Activated CD8-positive, alpha-beta memory T cell treated with anti-CD3 and anti-CD28 coated beads for 1 hour (primary cell): ENCODE measurements at places on chromosomes 7 and 10.

- DNase-seq = no peak
These were observed 129.1 kb upstream of the PPP1R3A start for GRCh38 chr7:114047889-114048288.

DNA sequence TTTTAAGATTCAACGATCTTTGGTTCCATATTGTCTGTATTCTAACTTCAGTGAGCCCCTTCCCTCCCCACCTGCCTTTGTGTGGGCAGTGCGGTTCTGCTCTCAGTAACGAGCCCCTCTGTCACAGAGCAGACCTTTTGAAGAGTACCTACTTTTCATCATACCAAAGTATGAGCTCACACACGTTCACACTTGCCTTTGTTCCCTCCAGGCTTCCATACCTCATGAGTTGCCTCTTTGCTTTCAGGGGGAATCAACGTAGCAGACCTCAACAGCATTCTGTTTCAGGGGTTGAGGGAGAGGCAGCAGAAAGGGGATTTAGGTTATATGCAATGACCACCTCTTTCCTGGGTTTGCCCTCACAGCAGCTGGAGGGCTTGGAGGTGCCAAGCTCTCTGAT is 211.4 kb upstream of the MDFIC start:
- DNase-seq = no peak

DNA sequence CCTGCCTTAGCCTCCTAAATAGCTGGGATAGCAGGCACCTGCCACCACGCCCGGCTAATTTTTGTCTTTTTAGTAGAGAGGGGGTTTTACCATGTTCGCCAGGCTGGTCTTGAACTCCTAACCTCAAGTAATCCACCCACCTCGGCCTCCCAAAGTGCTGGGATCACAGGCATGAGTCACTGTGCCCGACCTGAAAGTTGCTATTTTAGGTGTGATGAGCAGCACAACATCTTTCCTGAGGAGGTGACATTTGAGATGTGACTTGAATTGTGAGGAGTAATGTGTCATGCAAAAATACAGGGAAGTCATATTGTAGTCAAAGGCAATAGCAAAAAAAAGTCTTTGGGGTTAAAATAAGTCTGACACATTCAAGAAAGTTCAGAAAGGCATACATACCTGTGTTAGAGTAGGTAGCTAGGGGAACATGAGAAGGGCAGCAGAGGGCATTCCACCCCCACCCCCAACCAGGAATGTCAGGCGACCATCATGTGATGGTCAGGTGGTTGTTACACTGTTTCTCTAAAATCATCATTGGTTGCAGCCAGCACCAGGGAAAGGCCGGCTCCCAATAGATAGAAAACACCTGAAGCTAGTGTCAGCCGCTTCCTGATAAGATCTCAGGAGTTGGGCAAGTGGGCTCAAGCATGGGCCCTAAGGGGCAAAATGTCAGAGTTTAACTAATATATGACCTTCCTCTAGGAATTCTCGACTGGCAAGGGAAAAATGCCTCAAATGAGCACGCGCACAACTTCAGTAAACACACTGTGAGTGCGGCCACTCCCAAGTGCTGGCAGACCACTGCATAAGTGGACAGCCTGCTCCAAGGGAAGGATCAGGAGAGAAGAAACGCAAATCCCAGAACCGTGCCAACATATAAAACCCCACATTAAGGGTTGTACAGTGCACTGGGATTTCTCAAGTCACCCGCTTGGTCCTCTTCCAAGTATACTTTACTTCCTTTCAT is at the start of gene TACC2:
Gene TACC2 (plus strand): TSS at position 803 of the 964 bp plus-strand sequence. CDS start 32,819 bp downstream, outside the sequence.
- DNase-seq = no peak

- no peak for DNase-seq
These were observed 30.4 kb downstream of the SEPTIN7 start for GRCh38 chr7:35831208-35831607.

GRCh38 chr10:50453940-50454339 is 169.8 kb downstream of the SGMS1 start:
- no peak for DNase-seq

GRCh38 chr10:58544135-58544534 is 31.5 kb downstream of the BICC1 start:
- no peak for DNase-seq

DNA sequence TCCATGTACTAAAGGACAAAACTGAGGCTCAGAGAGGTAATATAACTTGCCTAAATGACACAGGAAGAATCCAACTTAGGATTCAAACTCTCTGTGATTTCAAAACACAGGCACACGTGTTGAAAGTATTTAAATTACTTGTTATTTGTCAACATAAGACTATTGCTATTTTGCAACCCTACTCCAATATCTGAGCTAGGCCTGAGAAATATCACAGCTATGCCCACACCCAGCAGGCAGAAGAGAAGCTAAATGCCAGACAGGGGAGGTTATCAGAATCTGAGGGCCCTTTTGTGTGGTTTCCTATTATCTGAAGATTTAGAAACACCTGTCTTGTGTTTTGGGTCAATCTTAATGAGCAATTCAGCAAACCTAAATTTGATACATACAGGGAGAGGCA is 204.3 kb downstream of the ANK3 start:
- no peak for DNase-seq

GRCh38 chr10:54318470-54318869 is 482.6 kb downstream of the PCDH15 start:
- no peak for DNase-seq

DNA sequence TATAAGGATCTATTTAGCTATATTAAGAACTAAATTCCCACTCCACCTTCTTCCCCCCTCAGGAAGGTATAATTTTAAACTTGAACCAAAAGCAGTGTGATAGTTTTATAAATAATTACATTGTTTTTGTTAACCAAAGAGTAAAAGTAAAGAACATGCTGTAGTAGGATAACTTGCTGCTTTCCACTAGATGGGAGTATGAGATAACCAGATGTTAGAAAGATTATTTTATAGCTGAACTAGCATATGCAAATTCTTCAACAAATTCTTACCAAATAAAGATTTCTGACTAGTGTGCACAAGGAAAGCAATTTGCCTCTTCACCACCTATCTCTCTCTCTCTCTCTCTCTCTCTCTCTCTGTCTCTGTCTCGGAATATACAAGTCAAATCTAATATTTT is 31.8 kb downstream of the TES start:
- no peak for DNase-seq

- no peak for DNase-seq
These were observed 364.9 kb downstream of the SUGCT start for GRCh38 chr7:40499718-40500117.

GRCh38 chr10:103947799-103948516 is 19.0 kb upstream of the SLK start:
- DNase-seq = no peak

- no peak for DNase-seq
These were observed 228.0 kb downstream of the CACNB2 start for GRCh38 chr10:18368273-18368672.

GRCh38 chr10:86782701-86783418 is 26.4 kb downstream of the BMPR1A start:
- no peak for DNase-seq

GRCh38 chr10:66538371-66538770 is 387.5 kb upstream of the LRRTM3 start:
- DNase-seq = no peak

- DNase-seq = no peak
These were observed 42.8 kb downstream of the WIPI2 start for GRCh38 chr7:5232874-5233273.

GRCh38 chr10:93815304-93816096 is 57.8 kb downstream of the LGI1 start:
- DNase-seq = no peak

GRCh38 chr10:9045311-9045710 is 990.8 kb downstream of the GATA3 start:
- DNase-seq = no peak

- no peak for DNase-seq
These were observed 585.1 kb downstream of the GATA3 start for GRCh38 chr10:8639486-8640185.

DNA sequence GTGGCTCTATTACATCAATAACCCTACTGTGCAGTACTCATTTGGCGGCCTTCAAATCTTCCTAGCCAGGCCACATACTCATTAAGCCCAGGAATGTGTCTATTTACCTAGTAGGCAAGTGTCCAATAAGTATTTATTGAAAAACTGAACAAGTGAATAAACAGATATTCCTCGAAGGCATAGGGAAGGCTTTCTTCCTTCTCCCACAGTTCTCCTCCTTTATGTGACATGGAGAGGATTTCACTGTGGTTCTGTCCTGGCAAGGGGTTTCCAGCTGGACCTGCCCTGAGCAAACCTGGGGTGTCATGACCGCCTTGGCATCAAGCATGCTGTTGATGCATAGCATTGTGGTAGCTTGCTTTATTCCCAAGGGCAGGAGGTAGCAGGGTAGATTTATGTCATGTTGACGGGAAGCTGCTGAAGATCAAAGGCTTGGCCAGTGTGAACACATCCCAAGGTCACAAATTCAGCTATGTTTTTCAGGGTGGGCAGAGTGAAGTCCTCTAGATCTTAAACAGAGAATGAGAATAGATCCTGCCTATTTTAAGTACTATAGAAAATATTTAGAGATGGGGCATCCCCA is 195.1 kb downstream of the INHBA start:
- no peak for DNase-seq

- peak; percentile 49 for DNase-seq
These were observed 2.3 kb upstream of the NOS3 start for GRCh38 chr7:150988230-150989226.

DNA sequence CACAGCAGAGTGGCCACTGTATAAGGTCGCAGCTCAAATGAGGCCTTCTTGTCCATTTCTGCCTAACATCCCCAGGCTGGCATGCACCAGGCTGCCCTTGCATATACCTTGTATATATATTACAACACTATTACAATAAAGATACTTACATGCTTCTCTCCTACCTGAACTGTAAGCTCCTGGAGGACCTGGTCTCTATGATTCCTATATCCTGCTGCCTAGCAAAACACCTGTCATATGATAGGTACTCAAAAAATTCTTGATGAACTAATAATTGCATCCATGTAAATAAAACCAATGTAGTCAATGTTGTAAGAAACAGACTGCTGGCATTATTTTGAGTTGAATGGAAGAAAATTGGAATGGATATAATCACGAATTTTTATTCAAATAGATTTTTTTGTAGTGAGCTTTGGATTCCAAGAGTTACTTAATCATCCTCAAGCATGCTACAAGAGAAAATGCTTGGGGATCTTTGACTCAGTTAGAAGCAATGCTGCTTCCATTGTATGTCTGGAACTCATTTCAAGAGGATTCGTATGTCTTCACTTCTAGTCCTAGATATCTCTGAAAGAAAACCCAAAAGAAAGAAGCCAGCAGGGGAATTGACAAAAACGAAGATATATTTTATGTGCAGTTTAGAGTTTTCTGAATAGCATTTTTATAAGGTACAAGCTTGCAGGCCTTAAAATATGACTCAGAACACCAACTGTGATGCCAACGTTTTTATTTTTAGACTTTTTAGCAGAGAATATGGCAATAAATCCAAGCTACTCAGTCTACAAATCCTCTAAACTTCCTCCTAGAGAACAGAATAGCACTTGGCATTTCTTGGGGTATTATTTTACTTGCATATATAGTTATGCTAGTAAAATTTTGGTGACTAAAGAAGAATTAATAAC is 53.1 kb downstream of the OSBPL3 start:
- DNase-seq = no peak

DNA sequence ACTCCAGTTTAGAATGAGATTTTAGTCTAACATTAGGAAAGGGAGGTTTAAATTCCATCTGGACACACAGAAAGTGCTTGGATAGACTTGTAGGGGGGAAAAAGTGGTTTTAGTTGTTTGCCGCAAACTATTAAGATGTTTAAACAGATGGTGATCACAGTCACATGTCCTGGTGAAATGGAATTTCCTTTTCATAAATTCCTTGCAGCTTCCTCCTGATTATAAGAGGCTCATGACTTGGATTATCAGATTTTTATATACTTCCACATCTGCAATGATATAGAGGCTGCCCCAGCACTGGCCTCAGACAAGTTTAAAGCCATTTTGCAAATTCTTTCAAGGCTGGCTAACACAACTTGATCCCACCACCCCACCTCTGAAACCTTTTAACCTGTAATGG is 106.4 kb upstream of the ARMC3 start:
- DNase-seq = no peak

- DNase-seq = no peak
These were observed 68.2 kb downstream of the ALOX5 start for GRCh38 chr10:45442251-45442650.

DNA sequence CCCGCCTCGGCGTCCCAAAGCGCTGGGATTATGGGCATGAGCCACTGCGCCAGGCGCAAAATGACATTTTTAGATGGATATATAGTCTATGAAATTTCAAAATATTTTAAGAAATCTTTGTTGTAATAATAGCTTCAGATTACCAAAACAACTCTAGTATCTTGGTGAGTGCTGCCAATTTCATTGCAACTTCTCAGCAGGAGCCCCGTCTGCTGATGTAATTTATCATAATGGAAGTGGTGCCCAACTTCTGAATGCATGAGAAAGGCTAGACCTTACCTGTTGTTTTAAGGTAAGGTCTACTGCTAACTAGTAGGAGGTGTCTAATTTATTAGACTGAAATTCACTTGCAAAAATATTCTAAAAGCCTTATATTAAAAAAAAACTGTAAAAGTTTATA is 20.0 kb downstream of the PDSS1 start:
- DNase-seq = no peak

- no peak for DNase-seq
These were observed 21.6 kb upstream of the ERCC6 start for GRCh38 chr10:49560526-49560925.

- DNase-seq = no peak
These were observed 35.2 kb downstream of the BMPER start for GRCh38 chr7:33940503-33940902.

- DNase-seq = no peak
These were observed 88.6 kb upstream of the PFKP start for GRCh38 chr10:2978574-2979273.

- no peak for DNase-seq
These were observed 580 bp downstream of the ZNF775 start for GRCh38 chr7:150379441-150380379.

GRCh38 chr10:30842894-30843293 is 188.8 kb downstream of the ZNF438 start:
- no peak for DNase-seq

GRCh38 chr10:12344375-12345110 is 4.8 kb upstream of the CAMK1D start:
- DNase-seq = no peak

DNA sequence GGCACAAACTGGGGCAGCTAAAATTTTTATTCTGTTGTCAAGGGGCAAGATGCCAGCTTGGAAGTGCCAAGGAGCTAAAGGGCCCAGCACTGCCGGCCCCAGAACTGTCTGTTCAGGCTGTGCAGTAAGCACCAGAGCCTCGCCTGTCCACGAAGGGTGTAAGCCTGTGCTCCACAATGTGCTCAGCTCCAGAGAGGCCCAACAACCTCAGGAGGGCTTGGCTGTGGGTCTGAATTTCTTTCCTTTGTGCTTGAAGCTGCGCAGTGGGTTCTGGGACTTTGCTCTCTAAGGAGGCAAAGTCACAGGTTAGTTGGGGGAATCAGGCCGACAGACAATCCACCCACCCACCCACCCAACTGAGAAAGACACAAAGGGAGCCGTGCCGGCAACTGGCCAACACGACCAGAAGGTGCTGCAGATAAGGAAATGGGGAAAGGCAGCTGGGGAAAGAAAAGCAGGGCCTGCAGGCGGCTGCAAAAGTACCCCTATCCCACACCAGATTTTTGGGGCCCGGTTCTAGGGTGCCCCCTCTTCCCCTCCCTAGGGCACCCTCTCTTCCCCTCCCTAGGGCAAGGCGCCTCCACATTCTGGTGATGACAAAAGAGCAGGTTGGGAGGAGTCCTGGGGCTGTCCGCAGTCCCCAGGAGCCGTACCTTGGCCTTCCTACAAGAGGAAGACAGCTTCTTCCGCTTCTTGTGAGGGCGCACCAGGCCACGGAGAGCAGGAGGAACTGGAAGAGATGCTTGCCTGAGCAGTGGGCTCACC is 7.7 kb downstream of the DDX56 start:
- DNase-seq = no peak
